Camera-type eye (tissue), 1 donor: ENCODE measurements at places on chromosomes 7 and 10. TPM values are rescaled to one million over a fixed set of nuclear protein-coding genes. Genes with fewer than 3 reads are reported as not detected.

The WEE2 gene
- total RNA-seq: 0.27 TPM

The OLAH gene
- total RNA-seq: 0.93 TPM

The CALML5 gene
- total RNA-seq: 3.3 TPM

The AZGP1 gene
- 15.0 TPM for total RNA-seq

The IL6 gene
- total RNA-seq: not detected

The IQUB gene
- total RNA-seq: 4.2 TPM

The CPA4 gene
- 3.6 TPM for total RNA-seq

The FKBP14 gene
- 34.5 TPM for total RNA-seq

The ZP3 gene
- 0.82 TPM for total RNA-seq

The TMEM184A gene
- total RNA-seq: 3.5 TPM

The SPAM1 gene
- total RNA-seq: not detected

The TFEC gene
- 4.5 TPM for total RNA-seq

The ACTL6B gene
- total RNA-seq: 14.7 TPM

The FAM20C gene
- total RNA-seq: 24.7 TPM

The PTF1A gene
- total RNA-seq: 2.8 TPM

The SPDYE5 gene
- total RNA-seq: 0.22 TPM

The NSUN6 gene
- total RNA-seq: 50.0 TPM

The HGF gene
- 10.9 TPM for total RNA-seq

The EIF5AL1 gene
- 0.11 TPM for total RNA-seq

The TAS2R41 gene
- not detected for total RNA-seq

The PALD1 gene
- 11.7 TPM for total RNA-seq

The SUFU gene
- 11.4 TPM for total RNA-seq

The GPR37 gene
- 66.9 TPM for total RNA-seq

The CDHR1 gene
- total RNA-seq: 150 TPM

The TMEM196 gene
- 9.7 TPM for total RNA-seq

The WDFY4 gene
- total RNA-seq: 3.5 TPM

The PLAC9 gene
- total RNA-seq: 43.8 TPM

The DDX21 gene
- 40.9 TPM for total RNA-seq

The GPR15LG gene
- total RNA-seq: not detected

The NPTX2 gene
- total RNA-seq: 16.8 TPM

The PIP gene
- not detected for total RNA-seq

The CTAGE4 gene
- 2.7 TPM for total RNA-seq

The TRIM50 gene
- total RNA-seq: not detected

The KCNIP2 gene
- 12.5 TPM for total RNA-seq

The TUBAL3 gene
- 0.49 TPM for total RNA-seq

The TRPV5 gene
- 0.16 TPM for total RNA-seq

The TMEM168 gene
- total RNA-seq: 57.1 TPM
